ENCODE measurements at places on chromosomes 1 and 21. TPM values are rescaled to one million over a fixed set of nuclear protein-coding genes. Genes with fewer than 3 reads are reported as not detected.

Gene SCCPDH
- total RNA-seq, result 27.6 TPM

Gene INSRR
- 0.40 TPM for total RNA-seq

Gene FOXD3
- 0.24 TPM for total RNA-seq

Gene LMOD1
- 9.6 TPM for total RNA-seq

Gene JTB
- 69.6 TPM for total RNA-seq

Gene CNR2
- not detected for total RNA-seq

Gene SAMD13
- 0.73 TPM for total RNA-seq

Gene GSTM2
- 70.8 TPM for total RNA-seq

Gene LPAR3
- total RNA-seq, result 16.9 TPM

Gene TDRKH
- 4.5 TPM for total RNA-seq

Gene ARHGEF10L
- total RNA-seq, result 55.6 TPM

GRCh38 chr1:113860891-113861290 lies 10.6 kb downstream of the PTPN22 start:
- DNase-seq, result no peak

DNA sequence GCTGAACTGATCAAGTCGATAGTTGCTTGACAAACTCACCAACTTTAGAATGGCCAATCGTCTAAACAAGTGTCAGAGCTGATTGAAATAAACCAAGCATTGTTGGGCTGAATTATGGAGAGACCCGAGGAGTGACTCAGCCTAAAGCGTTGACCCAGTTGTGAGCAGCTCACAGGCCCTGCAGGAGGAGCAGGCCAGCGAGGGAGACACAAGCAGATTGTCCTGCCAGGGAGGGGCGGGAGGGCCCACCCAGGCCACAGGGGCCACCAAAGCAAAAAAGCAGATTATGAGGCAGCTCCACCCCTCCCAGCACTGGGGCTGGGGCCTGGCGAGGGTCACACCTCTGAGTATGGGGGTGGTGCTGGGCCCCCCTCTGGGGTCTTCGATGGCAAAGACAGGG lies 10.1 kb upstream of the MATN1 start:
- DNase-seq, result no peak

- DNase-seq, result no peak
These were observed 3.5 kb downstream of the FCRL3 start for GRCh38 chr1:157696966-157697628.

- peak; percentile 55 for DNase-seq
These were observed 30.9 kb downstream of the SNAP47 start for GRCh38 chr1:227766015-227766634.

DNA sequence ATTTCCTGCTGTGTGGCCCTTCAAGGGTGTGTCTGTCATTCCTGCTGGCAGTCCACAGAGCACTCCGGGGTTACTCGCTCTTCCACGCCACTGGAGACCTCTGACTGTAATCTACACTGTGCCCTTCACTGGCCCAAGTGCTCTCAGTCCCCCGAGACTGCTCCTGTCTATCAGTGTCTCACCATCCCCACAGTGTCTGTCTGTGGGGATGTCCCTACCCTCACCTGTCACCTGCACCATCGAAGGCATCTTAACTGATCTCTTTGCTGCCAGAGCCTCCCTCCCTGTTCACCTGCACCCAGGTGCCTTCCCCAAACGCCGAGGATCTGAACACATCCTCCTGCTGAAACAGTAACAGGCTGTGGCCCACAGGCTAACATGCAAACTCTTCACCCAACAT lies 136.7 kb downstream of the MATN1 start:
- DNase-seq, result no peak

DNA sequence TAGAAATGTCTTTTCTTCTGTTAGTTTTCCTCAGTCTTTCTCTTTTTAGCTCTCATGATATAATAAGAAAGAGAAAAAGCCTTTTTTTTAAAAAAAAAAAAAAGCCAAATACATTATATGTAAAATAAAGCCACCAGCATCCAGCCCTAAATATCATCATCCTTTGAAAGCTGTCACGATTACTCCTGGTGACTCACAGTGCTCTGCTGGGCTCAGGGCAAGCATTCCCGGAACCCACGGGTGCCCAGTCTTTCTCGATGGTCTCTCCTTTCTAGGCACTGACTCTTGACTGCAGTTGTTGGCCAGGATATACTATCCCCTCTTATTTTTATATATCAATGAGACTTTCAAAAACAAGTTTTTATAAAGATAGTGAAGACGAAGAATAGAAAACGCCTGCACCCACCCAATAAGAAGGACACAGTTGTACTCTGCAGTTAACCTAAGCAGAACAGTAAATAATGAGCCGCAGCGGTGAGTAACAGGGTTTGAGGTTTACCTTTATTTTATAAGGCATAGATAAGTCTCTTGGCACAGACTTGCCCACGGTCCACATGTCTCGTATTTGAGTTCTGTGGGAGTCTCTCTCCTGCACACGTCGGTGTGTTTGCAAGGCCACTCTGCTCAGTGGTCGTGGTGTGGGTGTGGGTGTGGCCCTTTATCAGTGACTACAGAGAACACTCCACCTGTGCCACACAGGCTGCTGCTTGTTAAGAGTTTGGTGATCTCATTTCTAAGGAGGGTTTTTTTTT lies 15.7 kb upstream of the MX2 start:
- DNase-seq, result no peak

GRCh38 chr1:39819091-39819812 lies 30.6 kb upstream of the BMP8B start:
- DNase-seq, result no peak

GRCh38 chr1:211349741-211350140 lies 23.1 kb downstream of the TRAF5 start:
- no peak for DNase-seq

- DNase-seq, result no peak
These were observed 14.0 kb upstream of the PKP1 start for GRCh38 chr1:201269281-201269680.

DNA sequence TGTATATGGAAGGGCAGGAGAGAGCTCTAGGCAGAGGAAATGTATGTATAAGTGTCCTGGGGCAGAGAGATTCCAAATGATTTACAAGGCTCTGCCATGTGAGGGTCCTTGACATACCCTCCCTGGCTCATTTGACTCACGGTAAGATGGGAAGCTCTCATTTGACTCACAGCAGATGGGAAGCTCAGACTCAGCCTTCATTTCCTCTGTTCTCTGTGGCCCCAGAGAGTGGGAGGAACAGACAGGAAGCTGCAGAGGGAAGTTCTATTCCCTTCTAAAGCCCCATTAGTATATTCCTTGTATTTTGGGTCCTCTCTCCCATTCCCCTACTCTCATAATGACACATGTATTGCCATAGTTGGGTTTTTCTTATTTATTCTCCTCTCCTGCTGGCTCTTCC lies 44.9 kb downstream of the FOXD2 start:
- DNase-seq, result no peak

GRCh38 chr1:177424744-177425143 lies 254.0 kb downstream of the BRINP2 start:
- DNase-seq, result no peak

GRCh38 chr1:1873186-1873585 lies 17.7 kb downstream of the GNB1 start:
- peak; percentile 83 for DNase-seq

DNA sequence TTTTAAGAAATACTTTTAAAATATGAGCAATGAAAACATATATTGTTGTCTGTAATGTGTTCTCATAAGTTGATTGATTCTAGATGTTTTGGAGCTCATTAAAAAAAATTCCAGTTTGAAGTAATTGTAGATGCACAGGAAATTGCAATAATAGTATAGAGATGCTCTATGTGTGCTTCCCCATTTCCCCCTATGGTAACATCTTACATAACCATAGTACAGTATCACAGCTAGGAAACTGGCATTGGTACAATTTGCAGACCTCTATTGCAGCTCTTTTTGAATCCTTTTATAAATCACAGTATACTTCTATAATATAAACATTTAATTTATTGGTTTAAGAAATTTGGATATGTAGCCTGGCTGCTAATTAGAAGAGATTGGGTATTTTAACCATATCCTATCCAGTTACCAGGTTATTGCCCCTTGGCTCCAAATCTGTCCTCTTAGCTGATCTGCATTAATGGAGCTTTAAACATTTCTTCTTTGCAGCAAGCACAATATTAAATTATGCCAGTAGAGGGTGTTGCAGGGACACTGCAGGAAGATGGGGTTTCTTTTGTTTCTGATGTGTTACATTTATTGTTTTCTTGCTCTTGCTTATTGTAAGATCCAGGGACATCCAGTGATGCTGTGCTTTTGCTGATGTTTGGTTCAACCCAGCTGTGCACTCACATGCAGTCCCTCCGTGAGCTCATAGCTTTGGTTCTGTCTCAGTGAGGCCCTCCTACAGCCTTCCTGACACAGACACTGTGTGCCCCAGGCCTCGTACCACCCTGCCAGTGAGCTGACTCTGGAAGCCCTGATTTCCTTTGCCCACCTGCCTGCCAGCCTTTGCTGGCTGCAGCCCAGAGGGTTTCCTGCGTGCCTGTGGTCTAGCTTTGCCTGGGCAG lies 103.3 kb downstream of the RABGAP1L start:
- DNase-seq, result no peak

DNA sequence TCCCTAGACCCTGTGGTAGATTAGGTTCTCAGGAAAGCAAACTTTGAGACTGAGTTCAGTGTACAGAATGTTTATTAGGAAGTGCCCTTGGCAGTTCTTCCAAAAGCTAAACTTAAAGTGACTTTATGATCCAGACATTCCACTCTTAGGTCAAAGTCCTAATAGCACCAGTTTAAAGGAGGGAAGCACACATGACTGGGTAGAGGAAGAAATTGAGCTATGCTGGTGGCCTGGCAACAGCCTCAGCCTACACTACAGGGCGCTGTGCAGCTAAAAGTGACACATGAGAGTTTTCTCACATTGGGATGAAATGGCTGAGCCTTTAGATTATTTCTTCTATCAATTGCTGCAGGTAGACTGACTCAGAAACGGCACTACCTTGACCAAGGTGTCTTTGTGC lies 280.4 kb downstream of the BRINP2 start:
- DNase-seq, result no peak

- DNase-seq, result peak; percentile 69
These were observed 21.4 kb upstream of the LRRC38 start for GRCh38 chr1:13535227-13535626.

DNA sequence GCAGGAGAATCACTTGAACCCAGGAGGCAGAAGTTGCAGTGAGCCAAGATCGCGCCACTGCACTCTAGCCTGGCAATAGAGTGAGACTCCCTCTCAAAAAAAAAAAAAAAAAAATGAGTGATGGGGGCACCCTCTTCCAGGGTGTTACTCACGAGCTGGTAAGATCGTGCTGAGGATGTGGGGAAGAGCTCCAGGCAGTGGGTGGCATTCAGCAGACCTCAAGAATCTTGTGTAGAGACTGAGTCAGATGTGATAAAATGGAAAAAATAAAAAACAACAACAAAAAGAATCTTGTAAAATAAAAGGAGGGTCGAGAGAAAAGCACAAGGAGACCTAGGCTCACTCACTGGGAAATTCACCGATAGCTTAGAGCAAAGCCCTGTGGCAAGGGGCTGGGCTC lies 38.5 kb downstream of the EPHA2 start:
- DNase-seq, result no peak

DNA sequence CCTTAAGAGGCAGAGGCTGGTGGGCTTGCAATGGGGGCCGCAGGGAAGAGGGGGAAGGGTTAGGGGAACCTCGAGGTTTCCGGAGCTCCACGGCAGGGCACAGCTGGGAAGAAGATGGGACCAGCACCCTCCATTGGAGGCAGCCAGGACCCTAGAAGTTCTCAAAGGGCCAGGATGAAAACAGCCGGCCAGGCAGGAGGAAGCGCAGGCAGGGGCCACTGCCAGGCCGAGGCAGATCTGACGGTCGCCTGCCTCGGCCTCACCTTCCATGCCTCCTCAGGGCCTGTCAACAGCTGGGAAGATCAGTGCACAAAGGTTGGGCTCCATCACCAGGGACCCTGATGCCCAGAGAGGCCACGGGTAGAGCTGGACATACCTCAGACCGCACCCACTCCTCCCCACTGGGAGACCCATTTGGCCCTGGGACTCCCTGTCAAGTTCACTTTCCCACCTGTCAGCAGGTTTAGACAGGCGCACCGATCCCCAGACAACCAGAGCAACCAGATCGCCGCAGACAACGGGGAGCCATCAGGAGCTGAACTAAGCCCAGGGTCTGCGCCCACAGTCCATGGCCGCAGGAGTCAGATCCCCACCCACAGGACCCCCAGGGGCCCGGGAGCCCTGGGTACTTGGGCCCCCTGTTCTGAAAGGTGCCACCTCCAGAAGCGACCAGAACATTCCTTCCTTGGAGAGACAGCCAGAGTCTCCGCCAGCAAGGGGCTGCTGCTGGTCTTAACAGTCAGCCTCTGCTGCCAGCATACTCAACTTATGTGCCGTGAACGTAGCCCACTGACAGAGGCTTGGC lies 2.2 kb downstream of the SLC19A1 start:
- DNase-seq, result peak; percentile 32

Data from Right ventricle myocardium superior (tissue), 1 donor.